ENCODE measurements at places on chromosomes 5 and 9. TPM values are rescaled to one million over a fixed set of nuclear protein-coding genes. Genes with fewer than 3 reads are reported as not detected.

The PCDHB3 gene
- total RNA-seq = 36.9 TPM

DNA sequence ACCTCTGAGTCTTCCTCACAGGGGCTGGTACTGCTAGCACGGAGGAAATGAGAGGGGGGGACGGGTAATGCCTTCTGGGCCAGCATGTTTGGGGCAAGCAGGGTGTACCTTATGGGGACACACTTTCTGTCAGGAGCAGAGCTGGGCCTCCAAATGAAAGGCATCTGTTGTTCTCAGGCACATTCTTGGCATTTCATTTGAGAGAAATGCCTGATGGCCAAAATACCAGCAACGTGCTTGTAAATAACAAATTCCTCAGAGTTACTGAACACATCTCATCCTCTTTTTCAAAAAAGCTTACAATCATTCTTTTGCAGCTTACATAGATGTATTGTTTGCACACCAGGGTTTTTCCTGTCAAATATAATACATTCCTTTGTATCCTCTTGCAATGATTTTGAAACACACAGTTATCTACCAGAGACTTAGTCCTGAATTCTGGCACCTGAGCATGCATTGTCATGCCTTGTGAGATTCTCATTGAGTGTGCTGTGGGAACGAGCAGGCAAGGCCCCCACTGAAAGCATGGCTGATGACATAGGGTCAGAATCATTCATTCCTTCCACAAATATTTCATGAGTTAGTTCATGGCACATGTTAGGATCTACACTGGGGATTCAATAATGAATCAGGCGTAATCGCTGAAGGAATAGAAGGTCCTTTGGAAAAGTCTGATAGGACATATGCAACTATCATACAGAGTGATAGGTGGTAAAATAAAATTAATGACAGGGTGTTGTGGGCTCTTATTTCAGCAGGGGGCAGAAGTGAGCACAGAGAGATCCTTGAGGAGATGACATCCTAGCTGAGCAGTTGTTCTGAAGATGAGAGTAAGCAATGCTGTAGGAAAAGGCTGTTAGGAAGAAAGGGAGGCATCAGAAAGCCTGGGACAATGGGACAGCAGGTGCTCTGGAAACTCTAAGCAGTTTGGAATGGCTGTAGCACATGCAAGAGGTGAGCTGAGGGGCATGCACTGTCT is 260.9 kb upstream of the TUT7 start:
- no peak overlapping the region for H3K4me3 ChIP-seq
- H3K36me3 ChIP-seq = no peaks in the 10 kb centered on the region
- no peaks in the 10 kb centered on the region for H3K27me3 ChIP-seq
- DNase-seq = no peak
- no peaks in the 10 kb centered on the region for H3K4me1 ChIP-seq

DNA sequence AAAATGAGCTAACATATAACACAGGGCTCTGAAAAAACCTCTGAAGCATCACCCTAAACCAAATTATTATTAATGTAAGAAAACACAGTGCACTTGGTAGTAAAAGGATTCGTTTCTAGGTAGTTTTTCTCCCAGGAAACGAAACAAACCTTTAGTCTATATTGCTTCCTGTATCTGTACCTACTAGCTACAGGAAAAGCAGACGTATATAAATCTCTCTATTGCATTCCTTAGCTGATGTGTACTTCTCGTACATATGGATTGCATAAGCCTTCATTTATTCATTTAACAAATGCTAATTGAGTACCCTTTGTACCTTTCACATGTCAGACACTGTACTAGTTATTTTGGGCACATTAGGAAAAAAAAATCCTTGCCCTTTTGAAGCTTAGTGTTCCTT is 85.0 kb upstream of the RASA1 start:
- H3K4me3 ChIP-seq = no peak overlapping the region
- no peaks in the 10 kb centered on the region for H3K36me3 ChIP-seq
- H3K27me3 ChIP-seq = peaks cover 3% of the 10 kb centered on the region
- H3K27ac ChIP-seq = no peak overlapping the region
- no peak for DNase-seq
- H3K4me1 ChIP-seq = peaks cover 11% of the 10 kb centered on the region

DNA sequence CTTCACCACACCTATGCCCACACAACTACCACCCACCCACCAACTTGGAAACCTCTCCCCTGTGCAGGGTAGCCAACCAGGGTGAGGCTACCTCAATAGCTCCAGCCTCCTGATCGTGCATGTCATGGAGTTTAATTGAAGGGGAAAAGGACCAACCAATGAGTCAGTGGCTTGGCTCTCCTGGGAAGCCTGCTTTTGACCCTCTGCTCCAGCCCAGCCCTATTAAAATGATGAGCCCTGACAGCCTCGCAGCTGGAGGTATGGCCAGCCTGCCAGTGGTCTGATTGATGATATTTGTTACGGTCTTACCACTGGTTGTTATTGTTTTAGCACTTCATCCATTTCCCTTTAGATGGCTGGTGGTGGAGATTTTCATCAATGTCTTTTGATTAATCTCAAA is 280.4 kb downstream of the SH3GL2 start:
- H3K4me3 ChIP-seq = no peak overlapping the region
- no peaks in the 10 kb centered on the region for H3K36me3 ChIP-seq
- no peaks in the 10 kb centered on the region for H3K27me3 ChIP-seq
- H3K4me1 ChIP-seq = no peaks in the 10 kb centered on the region
- no peak for DNase-seq
